SW480 (cell line): ENCODE measurements at places on chromosomes 7 and 10.

DNA sequence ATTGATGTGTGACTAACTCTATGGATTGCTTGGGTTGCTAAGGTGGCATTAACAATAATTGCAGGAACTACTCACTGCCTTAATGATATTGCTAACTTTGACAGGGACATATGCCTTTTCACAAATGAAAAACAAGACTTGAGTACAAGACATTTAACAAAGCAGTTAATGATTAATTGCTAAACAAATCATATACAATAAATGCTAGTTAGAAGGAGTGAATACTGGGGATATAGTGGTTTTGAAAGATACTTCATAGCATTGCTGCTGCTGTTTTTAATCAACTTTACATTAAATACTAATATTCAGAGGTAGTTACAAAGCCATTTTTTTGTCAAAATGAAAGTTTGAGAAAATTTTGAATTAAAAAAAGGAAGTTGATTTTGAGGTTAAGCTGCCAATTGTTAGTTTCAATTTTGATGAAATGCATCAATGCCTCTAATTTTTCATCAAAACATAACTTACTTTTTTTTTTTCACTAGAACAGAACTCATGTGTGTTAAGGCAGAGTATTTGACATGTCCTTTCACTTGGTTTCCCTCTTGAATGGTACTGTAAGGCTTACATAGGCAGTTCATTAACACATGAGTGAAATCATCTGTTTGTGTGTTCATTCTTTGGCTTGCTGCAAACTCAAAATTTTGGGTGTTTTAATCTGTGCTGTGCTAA, 106.2 kb upstream of the SEMA3D start:
- no peak for DNase-seq

GRCh38 chr10:19845503-19846368, 29.5 kb downstream of the PLXDC2 start:
- no peak for DNase-seq

DNA sequence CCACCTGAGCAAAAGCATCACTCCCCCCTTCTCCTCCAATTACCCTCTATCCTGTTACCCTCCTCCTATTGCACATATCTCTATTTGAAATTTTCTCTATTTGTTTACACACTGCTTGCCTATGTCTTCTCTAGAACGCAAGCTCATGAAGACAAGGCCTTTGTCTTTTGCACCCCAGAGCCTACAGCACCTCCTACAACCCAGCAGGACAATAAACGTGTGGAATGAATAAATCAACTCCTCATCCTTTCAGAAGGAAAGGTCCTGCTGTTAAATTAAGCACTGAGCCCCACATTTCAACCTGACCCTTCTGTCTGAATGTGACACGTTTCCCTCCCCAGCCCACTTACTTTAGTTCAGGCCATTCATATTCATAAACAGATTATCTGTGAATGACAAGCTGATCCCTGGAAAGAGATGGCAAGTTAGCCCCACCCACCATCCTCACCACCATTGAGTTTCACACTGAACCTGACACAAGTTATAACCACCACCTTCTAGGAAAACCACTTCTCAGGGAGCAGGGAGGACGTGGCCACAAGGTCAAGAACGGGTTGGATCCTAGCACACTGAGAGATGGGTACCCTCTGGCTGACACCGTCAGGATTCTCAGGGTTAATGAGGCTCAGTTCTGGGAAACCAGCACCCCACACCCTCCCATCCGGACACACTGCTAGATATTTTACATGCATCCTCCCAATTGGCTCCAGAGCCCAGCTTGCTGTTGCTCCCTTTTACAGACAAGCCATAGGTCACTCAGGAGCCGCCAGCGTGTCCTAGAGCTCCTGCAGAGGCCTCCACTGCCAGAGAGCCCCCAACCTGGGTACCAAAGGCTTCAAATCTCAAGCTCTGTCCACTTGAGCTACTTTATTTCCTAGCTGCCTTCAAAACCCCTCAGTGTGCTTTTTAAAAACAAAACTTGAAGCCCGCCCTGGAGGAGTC, 934 bp downstream of the PRTFDC1 start:
- peak; percentile 14 for DNase-seq

DNA sequence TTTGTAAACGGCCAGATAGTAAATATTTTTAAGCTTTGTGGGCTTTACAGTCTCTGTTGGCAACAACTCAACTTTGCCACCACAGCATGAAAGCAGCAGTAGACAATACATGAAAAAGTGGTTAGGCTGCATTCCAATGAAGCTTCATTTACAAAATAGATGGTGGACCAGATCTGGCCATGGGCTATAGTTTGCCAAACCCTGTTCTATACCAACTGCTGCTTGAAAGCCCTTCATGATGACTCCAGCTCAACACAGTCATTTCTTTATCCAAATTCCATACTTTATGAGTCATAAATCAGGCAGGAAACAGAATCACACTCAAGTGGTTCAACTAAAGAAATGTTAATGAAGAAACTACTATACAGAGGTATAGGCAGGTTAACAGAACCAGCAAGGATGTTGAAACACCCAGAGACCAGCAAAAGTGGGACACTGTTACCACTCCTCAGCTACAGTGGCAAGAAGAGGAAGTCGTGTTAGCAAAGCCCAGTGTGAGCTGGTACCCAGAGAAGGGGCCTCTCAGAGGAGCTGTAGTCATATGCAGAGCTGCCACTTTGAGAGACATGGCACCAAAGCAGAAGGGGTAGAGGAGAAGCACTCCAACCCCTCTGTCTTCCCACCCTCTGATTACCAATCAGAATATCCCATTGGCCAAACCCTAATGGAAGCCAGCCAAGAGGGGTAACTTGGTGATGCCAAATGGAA, 72.5 kb downstream of the PRLHR start:
- peak; percentile 54 for DNase-seq

DNA sequence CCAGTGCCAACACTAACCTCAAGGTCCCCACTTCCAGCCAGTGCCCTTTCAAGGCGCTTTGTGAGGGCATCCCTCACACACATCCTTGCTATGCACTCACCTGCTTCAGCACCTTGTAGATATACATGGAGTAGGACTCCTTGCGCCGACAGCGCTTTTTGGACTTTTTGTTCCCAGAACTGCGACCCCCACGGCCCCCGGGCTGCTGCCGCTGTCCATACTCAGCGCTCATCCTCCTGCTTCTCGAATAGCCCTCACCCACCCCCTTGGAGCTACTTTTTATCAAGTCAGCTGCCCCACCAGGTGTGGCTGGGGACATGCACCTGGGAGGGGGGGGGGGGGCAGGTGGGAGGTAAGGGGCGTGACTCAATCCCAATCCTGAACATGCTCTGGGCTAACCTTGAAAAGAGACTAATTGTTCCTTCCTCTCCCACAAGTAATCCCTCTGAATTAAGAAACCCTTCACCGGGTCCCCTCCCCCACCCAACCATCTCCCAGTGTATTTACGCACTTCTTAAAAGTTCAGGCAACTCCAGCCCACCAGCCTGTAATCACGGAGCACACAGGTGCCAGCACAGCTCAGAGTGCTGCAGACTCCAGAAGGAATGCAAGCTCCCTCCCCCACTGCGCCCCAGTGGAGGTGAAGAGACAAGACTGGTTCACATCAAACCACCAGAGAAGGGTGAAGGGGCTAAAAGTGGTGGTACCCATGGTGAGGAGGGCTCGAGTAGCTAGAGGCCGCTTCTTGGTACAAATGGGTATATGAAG, at the start of gene H2BK1:
Gene H2BK1 (minus strand): TSS at position 402 of the 768 bp plus-strand sequence. CDS start 170 bp downstream, at position 232.
- DNase-seq: no peak
